Neuronal stem cell (in vitro differentiated cells): ENCODE measurements at places on chromosomes 13 and 19.

GRCh38 chr13:48167866-48168265 is 65.1 kb upstream of the ITM2B start:
- no peak for DNase-seq

GRCh38 chr19:40232479-40232878 is 6.0 kb upstream of the CCNP start:
- DNase-seq = no peak

DNA sequence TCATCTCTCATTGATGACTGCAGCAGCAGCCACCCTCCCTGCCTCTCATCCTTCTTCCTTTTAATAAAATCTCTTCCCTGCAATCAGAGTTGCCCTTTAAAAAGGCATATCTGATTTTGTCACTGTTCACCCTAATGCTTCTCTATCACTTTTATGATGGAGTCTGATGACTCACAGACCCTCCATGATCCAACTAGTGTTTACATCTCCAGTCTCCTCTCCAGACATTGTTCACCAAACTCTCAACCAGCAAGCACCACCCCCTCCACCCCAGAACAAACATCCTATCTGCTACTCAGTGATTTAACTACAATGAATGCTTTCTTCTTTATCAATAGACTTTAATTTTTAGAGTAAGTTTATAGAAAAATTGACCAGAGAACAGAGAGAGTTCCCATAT is 59.5 kb downstream of the TNFSF11 start:
- DNase-seq = no peak

- no peak for DNase-seq
Observed at GRCh38 chr13:50866817-50867636, 23.5 kb upstream of the DLEU7 start.

GRCh38 chr19:412356-413355 is 3.7 kb upstream of the C2CD4C start:
- no peak for DNase-seq

DNA sequence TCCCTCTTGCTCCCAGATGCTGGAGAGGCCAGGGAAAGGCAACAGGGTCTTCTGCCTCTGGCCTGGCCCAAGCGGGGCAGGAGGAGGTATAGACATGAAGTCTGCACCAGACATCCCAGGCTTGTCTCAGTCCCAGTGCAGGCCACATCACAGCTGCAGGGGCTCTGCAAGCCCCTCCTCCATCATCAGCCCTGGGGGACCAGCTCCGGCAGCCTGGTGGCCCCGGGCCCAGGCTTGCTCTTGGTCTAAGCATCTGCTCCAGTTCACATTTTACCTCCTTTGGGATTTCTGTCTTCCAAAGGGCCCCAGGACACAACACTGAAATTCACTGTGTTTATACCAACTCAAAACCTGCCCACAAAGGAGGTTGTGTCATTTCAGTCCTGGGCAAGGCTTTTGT is 359.4 kb downstream of the ZNF536 start:
- no peak for DNase-seq
